ENCODE measurements at places on chromosomes 1 and 21. TPM values are rescaled to one million over a fixed set of nuclear protein-coding genes. Genes with fewer than 3 reads are reported as not detected.

DNA sequence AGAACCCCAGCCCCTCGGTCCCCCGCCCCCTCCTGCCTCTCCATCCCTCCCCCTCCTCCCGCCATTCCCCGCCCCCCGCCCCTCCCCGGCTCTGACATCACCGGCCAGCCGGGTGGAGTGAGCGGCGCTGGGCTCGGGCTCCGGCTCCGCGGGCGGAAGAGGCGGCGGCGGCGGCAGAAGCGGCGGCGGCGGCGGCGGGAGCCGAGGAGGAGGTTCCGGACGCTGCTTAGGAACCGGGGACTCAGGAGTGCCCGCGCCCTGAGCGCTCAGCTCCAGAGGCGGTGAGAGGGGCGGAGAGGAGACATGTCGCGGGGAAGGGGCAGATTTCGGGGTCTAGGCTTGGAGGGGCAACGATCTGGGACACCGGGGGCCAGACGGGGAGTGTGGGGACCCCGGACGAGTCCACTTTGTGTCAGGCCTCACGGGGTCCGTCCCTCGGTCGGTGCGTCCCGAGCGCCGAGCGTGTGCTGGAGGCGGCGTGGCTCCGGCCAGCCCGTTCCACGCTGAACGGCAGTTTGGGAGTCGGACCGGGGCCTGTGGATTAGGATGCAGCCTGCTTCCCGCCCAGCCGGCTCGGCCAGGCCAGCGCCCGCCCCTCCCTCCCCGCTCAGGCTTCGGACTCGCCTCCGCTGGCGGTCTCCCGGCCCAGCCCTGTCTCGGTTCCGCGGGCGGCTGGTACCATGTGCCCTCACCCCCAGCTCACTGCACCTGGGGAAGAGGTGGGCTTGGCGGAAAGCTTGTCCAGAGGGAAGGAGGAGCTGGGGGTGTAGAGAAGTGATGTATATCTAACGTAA is at the start of gene PEA15:
Gene PEA15 (plus strand): TSS at position 143 of the 794 bp plus-strand sequence. CDS start 6,161 bp downstream, outside the sequence.
- peak; percentile 70 for DNase-seq
- H3K36me3 ChIP-seq: peaks cover 7% of the 10 kb centered on the region
- H3K27ac ChIP-seq: peak within 1 kb of the TSS; percentile 91
- H3K4me3 ChIP-seq: peak within 1 kb of the TSS; percentile 97
- peaks cover 22% of the 10 kb centered on the region for H3K4me1 ChIP-seq

SLAMF6 gene
- total RNA-seq: 68.1 TPM

DNA sequence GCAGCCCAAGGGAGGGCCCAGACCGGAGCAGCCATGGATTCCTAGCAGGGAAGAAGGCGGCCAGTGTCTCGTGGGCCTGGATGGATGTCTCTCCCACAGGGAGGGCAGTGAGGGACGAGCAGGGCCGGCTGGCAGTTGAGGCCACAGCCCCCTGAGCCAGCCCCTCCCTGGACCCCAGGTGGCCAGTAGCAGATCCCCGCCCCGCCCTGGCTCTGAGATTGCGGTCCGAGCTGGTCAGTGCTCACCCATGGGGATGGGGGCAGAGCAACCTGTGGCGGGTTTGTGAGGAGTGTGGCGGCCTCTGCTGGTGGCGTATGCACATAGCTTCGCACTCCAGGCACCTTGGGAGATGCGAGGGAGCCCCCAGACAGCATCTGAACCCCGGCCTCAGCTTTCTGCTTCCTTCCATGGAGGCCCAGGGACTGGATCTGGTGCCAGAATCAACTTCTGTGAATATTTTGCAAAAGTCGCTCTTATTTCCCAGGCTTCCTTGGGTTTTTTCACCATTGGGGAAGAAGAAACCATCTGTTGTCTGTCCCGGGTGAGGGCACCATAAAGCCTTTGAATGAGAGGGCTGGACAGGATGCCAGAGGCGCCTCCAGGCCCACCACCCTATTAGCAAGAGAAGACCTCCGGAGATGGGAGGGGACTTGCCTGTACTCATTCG is 8.4 kb upstream of the KCNN3 start:
- no peaks in the 10 kb centered on the region for H3K36me3 ChIP-seq
- DNase-seq: peak; percentile 65
- H3K27me3 ChIP-seq: no peaks in the 10 kb centered on the region
- no peak overlapping the region for H3K27ac ChIP-seq
- H3K4me3 ChIP-seq: no peak overlapping the region
- no peaks in the 10 kb centered on the region for H3K4me1 ChIP-seq

DNA sequence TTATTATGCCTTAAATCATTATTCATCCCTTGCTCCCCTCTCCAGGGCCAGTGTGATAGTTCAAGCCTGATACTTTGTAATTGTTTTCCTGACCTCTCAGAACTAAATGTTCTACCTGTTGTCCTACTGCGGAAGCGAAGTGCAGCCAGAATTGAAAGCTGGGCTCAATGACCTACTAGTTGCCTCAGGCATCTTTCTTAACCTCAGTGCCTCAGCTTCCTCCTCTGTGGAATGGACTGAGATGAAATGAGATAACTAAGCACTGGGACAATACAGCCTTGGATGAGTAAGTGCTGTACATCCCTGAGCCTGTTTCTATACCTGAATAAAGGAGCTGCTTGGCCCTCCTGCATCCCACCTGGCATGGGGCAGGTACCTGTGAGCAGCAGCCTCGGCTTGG is 26.4 kb downstream of the COL16A1 start:
- no peak for DNase-seq
- H3K4me1 ChIP-seq: no peaks in the 10 kb centered on the region
- no peaks in the 10 kb centered on the region for H3K36me3 ChIP-seq
- H3K27me3 ChIP-seq: no peaks in the 10 kb centered on the region
- no peak overlapping the region for H3K4me3 ChIP-seq

FGR gene
- total RNA-seq: 362 TPM

SMCP gene
- total RNA-seq: not detected

GRCh38 chr21:29144736-29145353 is 14.4 kb downstream of the MAP3K7CL start:
- no peaks in the 10 kb centered on the region for H3K36me3 ChIP-seq
- no peak for DNase-seq
- H3K27ac ChIP-seq: no peak overlapping the region
- no peak overlapping the region for H3K4me3 ChIP-seq

GRCh38 chr1:155017946-155018316 is 15.3 kb downstream of the ZBTB7B start:
- H3K36me3 ChIP-seq: peaks cover 20% of the 10 kb centered on the region
- peaks cover 52% of the 10 kb centered on the region for H3K4me1 ChIP-seq
- no peaks in the 10 kb centered on the region for H3K27me3 ChIP-seq
- H3K27ac ChIP-seq: peak overlapping the region; percentile 1

DNA sequence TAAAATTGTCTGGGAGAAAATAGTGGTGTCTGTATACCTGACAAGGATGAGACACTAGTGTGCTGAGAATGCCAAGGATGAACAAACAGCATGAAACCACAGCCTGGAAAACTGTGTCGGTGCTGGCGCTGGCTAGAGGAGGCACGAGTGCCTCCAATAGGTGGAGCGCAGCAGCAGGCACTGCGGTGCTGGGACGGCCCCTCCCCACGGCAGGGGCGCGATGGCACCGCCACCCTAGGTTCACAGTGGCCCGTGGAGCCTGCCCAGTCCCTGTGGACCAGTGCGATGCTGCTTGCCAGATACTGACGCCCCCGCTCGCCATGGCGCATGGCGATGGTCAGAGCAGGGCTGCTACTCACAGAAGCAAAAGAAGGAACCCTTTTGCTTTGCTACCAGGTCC is 6.8 kb downstream of the CFAP410 start:
- no peak for DNase-seq
- no peaks in the 10 kb centered on the region for H3K27me3 ChIP-seq
- H3K4me1 ChIP-seq: peaks cover 13% of the 10 kb centered on the region
- H3K4me3 ChIP-seq: no peak overlapping the region
- H3K36me3 ChIP-seq: peaks cover 18% of the 10 kb centered on the region
- H3K27ac ChIP-seq: no peak overlapping the region

DNA sequence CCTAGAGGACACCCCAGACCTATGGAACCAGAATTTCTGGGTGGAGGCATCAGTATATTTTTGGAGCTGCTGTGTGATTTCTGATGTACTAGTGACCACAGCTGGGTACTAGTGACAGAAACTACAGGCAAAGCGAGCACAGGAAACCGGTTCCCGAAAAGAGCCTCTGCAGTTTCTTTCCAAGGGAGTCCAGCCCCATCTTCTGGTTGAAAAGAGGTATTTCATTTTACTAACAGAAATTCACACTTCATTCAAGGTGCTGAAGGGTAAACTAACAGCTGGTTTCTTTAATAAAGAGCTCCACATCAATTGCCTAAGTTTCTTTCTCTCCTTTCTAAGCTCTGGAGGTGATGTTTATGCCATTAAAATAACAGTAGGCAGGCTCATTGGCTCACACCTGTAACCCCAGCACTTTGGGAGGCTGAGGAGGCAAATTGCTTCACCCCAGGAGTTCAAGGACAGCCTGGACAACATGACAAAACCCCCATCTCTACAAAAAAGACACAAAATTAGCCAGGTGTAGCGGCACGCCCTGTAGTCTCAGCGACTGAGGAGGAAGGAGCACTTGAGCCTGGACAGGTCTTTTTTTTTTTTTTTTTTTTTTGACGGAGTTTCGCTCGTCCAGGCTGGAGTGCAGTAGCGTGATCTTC is 22.0 kb downstream of the THAP3 start:
- H3K4me3 ChIP-seq: no peak overlapping the region
- no peaks in the 10 kb centered on the region for H3K4me1 ChIP-seq
- peak; percentile 70 for DNase-seq
- peaks cover 11% of the 10 kb centered on the region for H3K36me3 ChIP-seq

C1orf185 gene
- total RNA-seq: not detected

- no peak for DNase-seq
- no peaks in the 10 kb centered on the region for H3K27me3 ChIP-seq
- no peak overlapping the region for H3K27ac ChIP-seq
- H3K4me3 ChIP-seq: no peak overlapping the region
Measured at GRCh38 chr1:232040260-232040659, 413.7 kb downstream of the DISC1 start.

DNA sequence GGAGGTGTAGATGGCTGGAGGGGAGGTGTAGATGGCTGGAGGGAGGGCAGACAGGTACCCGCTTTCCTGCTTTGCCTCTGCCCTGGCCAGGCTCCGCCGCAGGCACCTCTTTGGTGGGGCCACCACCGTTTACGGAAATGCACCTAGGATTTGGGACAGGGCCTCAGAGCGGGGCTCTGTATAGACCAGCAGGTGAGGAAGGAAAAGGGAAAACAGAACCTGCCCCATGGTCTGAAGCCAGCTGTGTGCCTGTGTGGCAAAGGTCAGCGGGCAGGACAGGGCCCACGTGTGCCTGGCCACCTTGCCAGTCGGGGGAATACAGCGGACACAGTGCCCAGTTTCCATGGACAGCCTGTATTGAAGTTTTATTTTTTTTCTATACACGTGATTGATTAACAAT is 12.1 kb upstream of the PTTG1IP start:
- H3K27ac ChIP-seq: no peak overlapping the region
- H3K27me3 ChIP-seq: no peaks in the 10 kb centered on the region
- DNase-seq: no peak
- H3K36me3 ChIP-seq: peaks cover 53% of the 10 kb centered on the region
- H3K4me3 ChIP-seq: no peak overlapping the region

DNA sequence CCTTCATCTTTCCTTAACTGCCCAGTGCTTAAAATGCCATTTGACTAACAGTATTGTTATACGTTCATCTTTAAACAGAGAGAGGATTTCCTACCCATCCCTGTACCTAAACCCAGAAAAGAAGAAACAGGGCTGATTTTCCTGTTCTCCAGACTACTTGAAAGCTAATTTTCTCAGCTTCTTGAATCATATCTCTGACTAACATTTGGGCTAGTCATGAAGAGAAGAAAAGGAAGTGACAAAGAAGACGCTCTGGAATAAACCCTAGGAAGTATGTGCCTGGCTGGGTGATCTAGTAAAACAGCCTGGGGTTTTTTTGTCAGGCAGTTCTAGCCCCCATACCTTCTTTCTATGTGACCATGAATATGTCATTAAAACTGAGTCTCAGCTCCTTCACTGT is 44.8 kb upstream of the SGIP1 start:
- no peak for DNase-seq
- H3K36me3 ChIP-seq: no peaks in the 10 kb centered on the region
- H3K27me3 ChIP-seq: no peaks in the 10 kb centered on the region
- H3K27ac ChIP-seq: no peak overlapping the region
- H3K4me1 ChIP-seq: no peaks in the 10 kb centered on the region

FCER1G gene
- 226 TPM for total RNA-seq

DNA sequence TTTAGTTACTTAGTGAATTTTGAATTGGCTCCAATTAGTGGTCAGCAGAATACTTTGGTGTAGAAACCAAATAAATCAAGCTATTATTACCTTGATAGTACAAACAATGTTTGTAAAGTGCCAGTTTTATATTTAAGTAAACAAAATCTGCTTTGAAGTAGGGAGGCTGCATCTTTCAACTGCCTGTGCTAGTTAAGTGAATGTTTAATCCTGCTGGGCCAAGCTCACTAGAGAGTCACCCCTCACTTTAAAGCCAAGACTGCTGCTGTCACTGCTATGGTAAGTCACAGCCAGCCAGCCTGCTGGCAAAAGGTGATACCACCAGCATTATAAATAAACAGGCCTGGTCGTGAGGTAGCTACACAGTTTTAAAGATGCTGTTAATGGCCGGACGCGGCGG is 10.3 kb upstream of the CFAP126 start:
- H3K27me3 ChIP-seq: no peaks in the 10 kb centered on the region
- H3K4me1 ChIP-seq: no peaks in the 10 kb centered on the region
- no peak overlapping the region for H3K27ac ChIP-seq
- no peaks in the 10 kb centered on the region for H3K36me3 ChIP-seq
- no peak for DNase-seq

FAM3B gene
- not detected for total RNA-seq

DNA sequence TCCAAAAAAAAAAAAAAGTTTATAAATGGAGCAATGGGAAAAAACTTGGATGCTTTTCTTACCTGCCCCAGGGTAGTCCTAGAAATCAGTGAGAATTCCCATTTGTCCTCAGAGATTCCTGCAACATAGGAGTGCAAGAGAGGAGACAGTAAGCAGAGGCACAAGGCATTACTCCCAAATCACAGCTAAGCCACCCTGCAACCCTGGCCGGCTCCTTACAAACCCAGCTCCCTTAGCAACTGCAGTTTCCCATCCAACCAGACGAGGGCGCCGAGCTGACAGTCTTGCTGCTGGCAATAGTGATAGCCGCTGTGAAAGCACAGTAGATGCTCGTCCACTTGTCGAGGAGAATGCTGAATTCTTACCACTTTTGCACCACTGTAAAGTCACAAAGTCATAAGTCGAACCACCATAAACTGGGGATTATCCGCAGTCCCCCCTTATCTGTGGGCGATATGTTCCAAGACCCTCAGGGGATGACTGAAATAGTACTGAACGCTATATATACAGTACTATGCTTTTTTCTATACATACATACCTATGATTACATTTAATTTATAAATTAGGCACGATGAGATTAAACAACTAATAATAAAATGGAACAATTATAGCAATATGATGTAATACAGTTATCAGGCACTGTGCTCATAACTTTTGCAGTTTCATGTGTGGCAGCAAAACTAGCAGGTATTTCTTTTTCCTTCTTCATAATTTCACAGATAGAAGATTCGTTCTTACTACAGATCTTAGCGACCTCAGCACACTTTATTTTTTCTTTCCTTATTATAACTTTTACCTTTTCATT is 6.0 kb upstream of the PITHD1 start:
- H3K4me1 ChIP-seq: peaks cover 7% of the 10 kb centered on the region
- no peaks in the 10 kb centered on the region for H3K36me3 ChIP-seq
- peak; percentile 90 for DNase-seq
- H3K27ac ChIP-seq: no peak overlapping the region
- no peak overlapping the region for H3K4me3 ChIP-seq
